ENCODE measurements at places on chromosomes 2 and 18.

- no peak for DNase-seq
Observed at GRCh38 chr2:219643084-219643473, 15.6 kb downstream of the SLC4A3 start.

GRCh38 chr2:50765590-50765989, 266.3 kb downstream of the NRXN1 start:
- DNase-seq, result no peak

GRCh38 chr2:117755768-117756167, 58.7 kb upstream of the DDX18 start:
- no peak for DNase-seq

DNA sequence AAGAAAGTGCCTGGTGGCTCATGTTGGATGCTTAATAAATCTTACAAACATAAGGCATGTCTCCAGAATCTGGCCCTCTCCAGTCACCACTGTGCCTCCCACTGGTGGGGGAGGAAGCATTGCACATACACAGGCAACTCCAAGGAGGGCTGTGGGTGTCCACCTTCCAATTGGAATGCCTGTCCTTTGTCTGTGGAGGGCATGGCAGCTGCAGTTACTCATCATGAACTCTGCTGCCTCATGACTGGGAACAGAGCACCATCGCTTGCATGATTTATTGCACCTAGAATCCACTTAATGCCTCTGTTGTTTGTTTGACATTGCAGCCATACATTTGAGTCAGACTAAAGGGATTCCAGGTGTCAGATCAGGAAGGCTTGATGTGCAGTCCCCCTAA, 278.9 kb downstream of the PRKCE start:
- no peak for DNase-seq

GRCh38 chr2:81767187-81767912, 1462.8 kb upstream of the LRRTM1 start:
- no peak for DNase-seq

- DNase-seq, result no peak
Observed at GRCh38 chr18:1658908-1659566, 754.4 kb downstream of the ADCYAP1 start.

DNA sequence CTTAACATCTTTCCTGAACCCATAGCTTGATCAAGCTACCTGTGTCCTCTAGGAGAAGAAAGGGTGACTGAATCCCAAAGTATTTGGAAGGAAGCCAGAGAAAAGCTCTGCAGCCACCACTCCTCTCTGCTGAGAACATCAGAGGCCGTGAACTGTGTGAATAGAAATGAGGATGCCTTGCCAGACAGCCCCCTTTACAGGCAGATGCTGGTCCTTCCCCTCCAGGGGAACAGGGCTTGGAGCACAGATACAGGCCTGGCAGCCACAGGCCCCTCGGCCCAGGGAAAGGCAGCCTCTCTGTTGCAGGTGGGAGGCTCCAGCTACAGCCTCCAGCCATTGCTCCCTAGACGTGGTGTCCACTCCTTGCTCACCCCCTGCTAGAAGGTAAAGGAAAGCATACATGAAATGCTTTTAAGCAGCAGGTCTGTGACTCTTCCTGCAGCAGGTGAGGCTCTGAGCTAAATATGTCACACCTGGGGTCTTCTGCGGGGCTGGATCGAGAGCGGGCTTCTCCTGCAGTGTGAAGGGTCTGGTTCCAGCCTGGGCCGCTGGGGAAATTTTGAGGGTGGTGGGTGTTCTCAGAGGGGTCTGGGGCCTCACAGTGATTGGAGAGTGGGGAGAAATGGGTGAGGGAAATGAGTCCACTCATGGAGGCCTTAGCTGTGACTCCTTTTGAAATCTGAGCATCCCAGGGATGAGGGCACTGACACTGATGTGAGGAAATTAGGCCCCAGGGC, 234.0 kb downstream of the KLHL29 start:
- DNase-seq, result no peak

GRCh38 chr18:35588995-35589394, 7.5 kb downstream of the GALNT1 start:
- DNase-seq, result no peak

DNA sequence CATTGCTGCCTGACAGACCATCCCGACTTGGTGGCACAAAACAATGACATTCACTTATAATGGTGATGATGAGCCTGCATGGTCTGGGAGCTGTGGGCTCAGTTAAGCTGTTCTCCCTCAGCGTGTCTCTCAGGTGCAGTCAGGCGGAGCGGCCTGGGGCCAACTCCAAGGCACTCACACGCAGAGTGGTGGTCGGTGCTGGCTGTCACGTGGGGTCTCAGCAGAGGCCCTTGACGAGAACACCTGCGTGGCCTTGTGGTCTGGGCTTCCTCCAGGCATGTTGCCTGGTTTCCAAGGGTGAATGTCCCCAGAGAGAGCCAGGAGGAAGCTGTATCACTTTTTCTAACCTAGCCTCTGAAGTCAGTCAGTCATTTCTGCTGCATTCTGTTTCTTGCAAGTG, 29.8 kb downstream of the ARMC9 start:
- DNase-seq, result no peak

GRCh38 chr2:174210862-174211261, 37.5 kb downstream of the OLA1 start:
- DNase-seq, result no peak

DNA sequence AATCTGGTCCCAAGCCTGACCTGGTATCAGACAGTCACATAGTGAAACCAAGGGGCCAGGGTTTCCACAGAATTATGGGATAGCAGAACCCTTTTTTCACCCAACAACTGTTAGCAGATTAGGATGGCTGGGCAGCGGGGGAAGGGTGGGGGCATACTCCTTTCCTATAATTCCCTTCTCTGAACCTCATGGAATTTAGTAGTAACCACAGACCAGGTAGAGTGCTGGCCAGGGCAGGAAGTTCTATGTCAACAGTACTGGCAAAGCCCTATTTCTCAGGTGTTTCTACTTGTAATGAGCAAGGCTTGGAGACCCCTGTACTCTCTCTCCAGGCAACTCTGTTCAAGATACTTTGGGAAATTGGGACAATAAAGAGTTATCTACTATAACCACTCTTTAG, 174.6 kb downstream of the THADA start:
- no peak for DNase-seq

DNA sequence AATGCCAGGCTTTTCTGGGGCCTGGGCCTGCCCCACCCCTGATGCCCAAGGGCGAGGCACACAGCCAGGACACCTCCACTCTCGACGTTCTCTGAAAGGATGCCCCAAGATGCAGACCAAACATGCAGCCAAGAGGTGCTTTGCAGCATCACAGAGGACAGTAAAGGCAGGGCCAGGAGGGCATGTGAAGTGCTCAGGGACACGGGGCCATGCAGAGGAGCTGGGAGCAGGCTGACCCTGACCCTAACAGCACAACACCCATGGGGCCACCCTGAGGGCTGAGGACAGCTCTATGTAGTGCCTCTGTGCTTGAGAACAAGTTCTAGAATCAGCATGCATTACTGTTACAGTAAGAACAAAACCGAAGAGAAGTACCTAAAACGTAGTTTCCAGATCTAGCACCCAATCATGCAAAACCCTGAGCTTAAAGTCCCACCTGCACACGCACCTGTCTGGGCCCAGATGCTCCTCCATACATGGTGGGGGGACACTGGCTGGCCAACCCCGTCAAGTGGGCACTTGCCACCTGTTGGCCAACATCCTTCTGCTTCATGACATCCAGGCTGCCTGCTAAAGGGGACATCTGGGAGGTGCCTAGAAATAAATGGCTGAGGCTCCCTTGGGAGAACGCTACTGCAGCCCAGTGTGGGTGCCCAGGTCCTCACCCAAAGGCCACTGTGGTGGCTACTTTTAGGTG, 15.4 kb downstream of the HS6ST1 start:
- no peak for DNase-seq

- DNase-seq, result no peak
Observed at GRCh38 chr2:229634601-229635370, 79.6 kb downstream of the DNER start.

- no peak for DNase-seq
Observed at GRCh38 chr2:15745350-15745749, 153.7 kb downstream of the DDX1 start.

DNA sequence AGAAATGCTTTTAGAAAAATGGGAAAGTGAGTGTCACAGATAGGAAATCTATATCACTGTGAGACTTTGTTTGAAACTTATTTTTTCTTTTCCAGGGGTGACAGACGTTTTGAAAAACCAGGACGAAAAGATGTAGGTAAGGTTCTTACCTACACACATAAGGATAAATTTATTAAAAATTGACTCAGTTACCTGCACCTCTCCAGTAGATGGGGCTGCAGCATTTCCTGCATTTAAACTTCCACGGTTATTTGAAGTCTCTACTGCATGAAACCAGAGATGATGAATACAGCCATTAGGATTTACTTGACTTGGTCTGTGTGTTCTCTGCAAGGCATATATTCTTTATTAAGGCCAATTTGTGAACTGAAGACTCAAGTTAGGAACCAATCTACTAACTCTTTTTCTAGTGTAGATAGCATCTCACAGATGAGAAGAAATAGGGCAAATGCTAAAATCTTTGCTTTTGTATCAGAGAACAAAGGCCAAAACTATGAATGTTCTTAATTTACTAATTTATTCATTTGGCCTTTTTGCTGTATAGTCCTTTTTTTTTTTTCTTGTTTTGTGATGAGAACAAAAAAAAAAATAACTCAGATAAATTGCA, 15.0 kb downstream of the KCNJ13 start:
- DNase-seq, result no peak

GRCh38 chr2:37180006-37180639, 8.3 kb downstream of the SULT6B1 start:
- DNase-seq, result no peak

DNA sequence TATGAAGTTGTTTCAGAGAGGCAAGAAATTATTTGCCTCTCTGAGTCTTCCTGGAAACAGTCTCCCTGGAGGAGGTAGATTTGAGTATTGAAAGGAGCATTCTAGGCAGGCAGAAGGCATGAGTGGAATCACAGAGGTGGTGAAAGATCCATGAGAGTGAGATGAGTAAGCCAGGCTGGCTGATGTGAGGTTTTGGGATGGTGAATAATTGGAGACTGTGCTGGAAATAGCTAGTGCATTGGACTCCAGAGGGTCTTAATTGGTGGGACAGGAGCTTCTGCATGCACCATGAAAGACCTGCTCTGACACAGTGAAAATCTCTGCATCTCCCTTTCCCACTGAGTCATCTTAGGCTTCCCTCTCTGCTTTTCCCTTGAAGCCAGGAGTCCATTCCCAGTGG, 46.3 kb downstream of the CDC42EP3 start:
- no peak for DNase-seq

- no peak for DNase-seq
Observed at GRCh38 chr2:231256494-231256893, 58.1 kb downstream of the ARMC9 start.

DNA sequence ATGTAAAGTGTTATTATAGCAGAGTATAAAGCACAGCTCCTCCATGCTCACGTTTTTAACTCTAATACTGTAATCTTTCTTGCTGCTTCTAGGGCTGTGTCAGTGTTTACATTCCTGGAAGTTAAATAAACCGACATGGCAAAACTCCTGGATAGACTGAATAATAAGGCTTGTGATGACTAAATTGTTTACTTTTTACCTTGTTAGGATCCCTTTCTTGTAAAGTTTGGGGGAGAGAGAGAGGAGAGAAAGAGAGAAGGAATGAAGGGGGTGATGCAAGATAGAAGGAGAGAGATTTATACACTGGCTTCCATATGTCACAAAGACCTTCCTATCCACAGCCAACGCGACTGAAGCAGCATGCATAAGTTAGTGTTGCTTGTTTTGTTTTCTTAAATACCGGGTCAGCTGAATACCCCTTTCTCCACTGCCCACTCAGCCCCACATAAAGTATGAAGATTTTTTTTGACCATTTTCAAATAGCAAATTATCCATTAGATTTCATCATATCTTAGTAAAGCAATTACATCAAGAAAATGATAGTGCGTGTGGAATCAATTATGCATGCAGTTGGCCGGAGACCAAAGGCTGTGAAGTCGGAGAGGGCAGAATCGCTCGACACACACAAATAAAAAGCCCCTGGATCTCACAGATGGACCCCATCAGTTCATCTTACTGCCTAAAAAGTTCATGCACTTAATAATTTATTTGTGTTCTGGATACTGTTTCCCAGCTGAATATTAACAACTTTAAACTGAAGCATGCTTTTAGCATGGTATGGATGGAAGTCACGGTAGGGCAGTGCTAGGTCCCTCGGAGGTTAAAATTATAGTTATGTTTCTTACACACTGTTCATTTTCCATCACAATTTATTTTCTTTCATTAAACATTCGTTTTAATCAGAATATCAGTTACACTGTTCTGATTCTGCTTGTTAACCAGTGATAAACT, 20.1 kb downstream of the BCL11A start:
- no peak for DNase-seq

- no peak for DNase-seq
Observed at GRCh38 chr2:72092111-72092510, 55.6 kb downstream of the CYP26B1 start.

GRCh38 chr2:74812787-74813590, 20.9 kb upstream of the HK2 start:
- no peak for DNase-seq

GRCh38 chr2:194723446-194723845, 933.6 kb upstream of the SLC39A10 start:
- no peak for DNase-seq

- no peak for DNase-seq
Observed at GRCh38 chr2:164495491-164496223, 125.6 kb downstream of the GRB14 start.

DNA sequence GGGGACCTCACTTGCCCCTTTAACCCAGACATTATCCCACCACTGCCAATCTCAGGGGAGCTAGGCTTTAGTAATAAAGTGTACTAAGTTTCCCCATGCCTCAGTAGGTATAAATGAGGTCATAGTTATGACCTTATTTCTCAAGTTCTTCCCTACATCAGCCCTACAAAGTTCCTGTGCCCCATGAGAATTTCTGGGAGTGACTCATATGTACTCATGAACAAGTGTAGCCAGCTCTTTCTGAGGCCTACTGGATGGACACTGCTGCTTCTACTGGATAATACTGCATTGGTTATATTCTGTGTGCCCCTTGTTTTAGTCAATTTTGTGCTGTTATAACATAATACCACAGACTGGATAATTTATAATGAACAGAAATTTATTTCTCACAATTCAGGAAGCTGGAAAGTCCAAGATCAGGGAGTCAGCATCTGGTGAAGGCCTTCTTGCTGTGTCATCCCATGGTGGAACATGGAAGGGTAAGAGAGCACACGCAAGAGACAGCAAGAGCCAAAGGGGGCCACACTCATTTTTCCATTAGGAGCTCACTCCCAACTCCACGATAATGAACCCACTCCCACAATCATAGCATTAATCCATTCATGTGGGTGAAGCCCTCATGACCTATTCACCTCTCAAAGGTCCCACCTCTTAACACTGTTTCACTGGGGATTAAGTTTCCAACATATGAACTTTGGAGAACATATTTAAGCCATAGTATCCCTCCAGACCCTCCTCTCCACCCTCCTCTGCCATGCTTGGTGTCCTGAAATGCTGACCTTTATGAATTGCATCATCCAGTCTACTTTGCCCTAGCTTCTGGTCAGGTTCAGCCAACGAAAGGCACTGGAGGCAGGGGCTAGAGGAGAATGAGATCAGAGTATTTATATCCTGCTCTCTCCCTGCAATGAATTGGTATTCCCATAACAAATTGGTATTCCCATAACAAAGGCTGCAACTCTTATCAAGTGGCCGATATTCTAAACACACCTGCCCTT, 25.4 kb upstream of the ST3GAL5 start:
- no peak for DNase-seq

GRCh38 chr2:213271947-213272346, 12.3 kb upstream of the SPAG16 start:
- no peak for DNase-seq

GRCh38 chr2:184316921-184317320, 281.4 kb upstream of the ZNF804A start:
- DNase-seq, result no peak

- no peak for DNase-seq
Observed at GRCh38 chr2:221570321-221570935, 1.7 kb downstream of the EPHA4 start.
